Renal cortex interstitium (tissue), 15 donors: ENCODE measurements at places on chromosomes 3 and 15.

- DNase-seq, result no peak
These were observed 1042.3 kb downstream of the DIPK2A start for GRCh38 chr3:145013931-145014330.

GRCh38 chr3:148957586-148957985 lies 33.8 kb upstream of the GYG1 start:
- DNase-seq, result no peak

DNA sequence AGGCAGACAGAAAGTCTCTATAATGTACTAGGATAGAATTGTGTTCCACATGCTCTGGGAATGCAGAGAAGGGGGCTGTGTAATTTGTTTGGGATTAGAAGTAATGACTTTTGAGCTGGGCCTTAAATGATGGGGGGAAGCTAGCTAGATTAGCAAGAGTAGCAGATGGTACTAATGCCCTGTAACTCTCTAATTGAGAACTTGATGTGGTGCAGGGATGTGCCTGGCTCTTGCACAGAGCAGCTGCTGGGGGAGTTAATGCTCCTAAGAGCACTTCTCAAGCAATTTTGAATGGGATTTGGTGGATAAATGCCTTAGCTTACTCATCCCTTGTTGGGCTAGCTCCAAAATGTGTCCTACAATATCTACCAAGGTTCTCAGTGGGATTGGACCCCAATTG lies 12.4 kb upstream of the SYN2 start:
- DNase-seq, result no peak

GRCh38 chr3:156548041-156548687 lies 6.8 kb downstream of the SSR3 start:
- no peak for DNase-seq

DNA sequence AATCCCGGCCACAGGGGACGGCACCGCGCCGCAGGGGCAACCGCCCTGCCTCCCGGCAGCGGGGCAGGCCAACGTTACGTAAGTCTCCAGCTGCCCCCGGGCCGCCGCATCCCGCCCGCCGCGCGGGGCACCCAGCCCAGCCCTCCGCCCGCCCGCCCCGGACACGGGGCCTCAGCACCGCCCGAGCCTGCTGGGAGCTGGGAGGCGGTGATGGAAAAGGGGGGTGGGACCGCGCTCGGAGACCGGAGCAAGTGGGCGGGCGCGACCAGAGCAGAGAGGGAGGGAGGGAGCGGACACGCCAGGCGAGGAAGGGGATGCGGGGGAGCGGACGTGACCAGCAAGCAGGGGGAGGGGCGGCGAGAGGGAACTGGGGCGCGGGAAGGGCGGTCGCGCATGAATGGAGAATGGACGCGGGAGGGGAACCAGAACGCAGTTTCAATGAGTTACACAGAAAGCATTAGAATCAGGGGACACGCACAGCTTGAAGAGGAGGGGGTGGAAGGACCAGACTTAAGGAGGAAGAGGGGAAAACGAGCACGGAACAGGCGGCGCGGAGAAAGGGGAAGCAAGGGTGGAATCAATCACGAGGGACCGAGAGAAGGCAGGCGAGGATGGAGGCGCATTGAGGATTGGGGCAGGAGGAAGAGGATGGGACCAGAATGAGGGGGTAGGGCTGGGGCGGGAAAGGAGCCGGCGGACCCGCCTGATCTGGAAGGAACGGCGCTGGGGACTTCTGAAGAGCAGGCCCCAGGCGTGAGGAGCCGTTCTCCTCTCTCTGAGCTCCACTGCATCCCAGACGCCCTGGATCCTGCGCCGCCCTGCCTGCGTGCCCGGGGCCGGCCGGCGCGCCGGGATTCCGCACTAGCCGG lies 559 bp downstream of the PKM start:
- DNase-seq, result peak; percentile 94

- DNase-seq, result no peak
These were observed 63.2 kb downstream of the ASTE1 start for GRCh38 chr3:130963444-130963843.

GRCh38 chr3:61819861-61820260 lies 258.5 kb downstream of the PTPRG start:
- no peak for DNase-seq

DNA sequence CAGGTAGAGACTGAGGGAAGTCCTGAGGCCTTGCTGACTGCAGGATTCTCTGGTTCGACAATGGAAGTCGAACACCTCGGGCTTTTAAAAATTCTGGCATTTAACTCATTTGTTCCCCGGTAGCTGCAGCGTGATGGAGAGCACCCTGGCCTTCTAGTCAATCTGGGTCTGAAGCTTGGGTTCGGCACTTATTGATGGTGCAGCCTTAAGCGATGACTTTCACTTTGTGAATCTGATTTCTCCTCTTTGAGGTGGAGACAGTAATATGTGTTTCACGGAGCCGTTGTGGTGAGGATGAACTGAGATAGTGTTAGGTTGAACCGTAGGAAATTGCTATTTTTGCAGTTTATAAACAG lies 621 bp upstream of the PARP6 start:
- no peak for DNase-seq

DNA sequence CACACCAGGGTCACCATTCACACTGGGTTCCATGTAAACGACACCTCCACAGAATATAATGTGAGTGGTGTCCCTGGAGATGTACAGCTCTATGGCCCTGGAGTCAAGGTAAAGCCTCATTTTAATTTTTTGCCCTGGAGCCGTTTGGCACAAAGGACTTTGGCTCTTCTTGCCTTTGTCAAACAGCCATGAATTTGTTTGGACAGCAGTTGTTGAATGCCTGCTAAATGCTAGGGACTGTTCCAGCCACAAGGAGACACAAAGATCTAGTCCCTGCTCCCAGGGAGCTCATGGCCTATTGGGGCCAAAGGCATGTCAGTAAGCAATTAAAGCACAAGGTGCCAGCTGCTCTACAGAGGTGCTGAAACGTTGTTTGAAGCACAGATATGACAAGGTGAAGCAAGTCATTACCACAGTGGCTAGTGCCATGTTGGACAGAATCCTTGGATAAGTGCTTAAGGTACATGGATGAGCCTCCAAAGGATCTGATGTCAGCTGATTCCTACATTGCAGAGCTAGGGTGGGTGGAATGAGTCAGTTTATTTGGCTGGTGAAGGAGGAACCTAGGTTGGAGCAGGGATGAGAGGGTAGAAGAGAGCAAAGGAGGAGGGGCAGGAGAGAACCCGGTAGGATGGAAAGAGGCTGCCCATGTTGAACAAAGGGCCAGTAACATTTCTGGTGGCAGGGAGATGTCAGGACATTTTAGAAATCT lies 171.9 kb upstream of the CTDSPL start:
- no peak for DNase-seq

- no peak for DNase-seq
These were observed 68.6 kb upstream of the EIF1B start for GRCh38 chr3:40240921-40241320.

- DNase-seq, result no peak
These were observed 268.9 kb upstream of the LYSMD4 start for GRCh38 chr15:100002086-100002620.

GRCh38 chr3:150404023-150404422 lies 4.1 kb upstream of the TSC22D2 start:
- DNase-seq, result no peak

GRCh38 chr3:21433751-21434150 lies 317.3 kb downstream of the ZNF385D start:
- DNase-seq, result no peak

DNA sequence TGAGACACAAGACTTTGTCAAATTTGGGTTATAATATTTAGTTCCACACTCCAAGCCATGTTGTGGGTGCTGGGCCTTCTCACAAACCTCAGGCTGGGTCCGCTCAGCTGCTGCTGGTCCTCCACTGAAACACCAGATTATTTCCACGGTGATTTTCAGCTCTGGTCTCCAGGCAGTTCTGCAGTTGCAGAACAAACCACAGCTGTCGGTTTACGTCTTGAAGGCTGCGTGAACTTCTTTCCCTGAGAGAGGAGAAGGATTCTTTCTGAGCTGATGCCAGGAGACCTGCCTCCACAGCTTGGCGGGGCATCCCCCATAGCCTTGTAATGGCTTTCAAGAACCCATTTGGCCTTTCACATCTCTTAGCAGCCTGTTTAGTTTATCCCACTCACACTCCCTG lies 16.2 kb downstream of the GALNT15 start:
- no peak for DNase-seq

- DNase-seq, result no peak
These were observed 205.3 kb downstream of the CTNNB1 start for GRCh38 chr3:41404582-41404981.

- DNase-seq, result no peak
These were observed 60.0 kb upstream of the TRIM71 start for GRCh38 chr3:32757618-32758374.

DNA sequence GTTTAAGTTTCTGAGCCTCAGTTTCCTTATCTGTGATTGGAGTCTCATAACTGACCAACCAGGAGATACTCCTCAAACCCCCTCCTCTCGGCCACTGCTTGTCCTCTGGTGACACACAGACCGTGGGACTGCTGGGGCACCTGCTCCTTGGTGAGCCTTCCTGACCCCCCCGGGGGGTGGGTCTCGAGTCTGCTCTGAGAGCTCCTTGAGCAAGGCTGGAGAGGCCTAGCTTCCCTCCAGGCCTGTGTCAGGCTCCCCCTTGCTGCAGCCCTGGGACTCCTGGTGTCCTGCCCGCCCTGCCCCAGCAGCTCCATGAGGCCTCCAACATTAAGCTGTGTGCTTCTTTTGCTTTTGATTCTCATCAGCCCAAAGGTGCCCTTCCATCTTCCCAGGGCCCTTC lies 27.7 kb downstream of the SRPRB start:
- no peak for DNase-seq

- no peak for DNase-seq
These were observed 304.4 kb upstream of the GADL1 start for GRCh38 chr3:31198890-31199289.

DNA sequence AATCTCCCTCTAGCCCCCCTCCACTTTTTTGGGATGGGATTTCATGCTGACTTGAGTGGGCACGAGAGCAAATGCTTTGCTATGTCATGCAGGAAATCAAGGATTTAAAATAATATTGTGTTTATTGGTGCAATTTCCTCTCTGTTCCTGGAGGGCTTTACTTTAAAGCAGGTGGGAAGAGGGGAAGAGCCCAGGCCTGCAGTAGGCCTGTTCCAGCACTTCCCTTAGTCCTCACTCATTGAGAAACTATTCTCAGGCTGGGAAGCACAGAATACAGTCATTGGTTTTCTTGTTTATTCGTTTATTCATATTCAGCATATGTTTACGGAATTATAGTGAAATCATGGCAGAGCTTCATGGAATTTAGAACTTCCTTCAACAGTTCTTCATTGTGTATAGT lies 41.7 kb upstream of the SPSB4 start:
- no peak for DNase-seq

GRCh38 chr15:70098461-70099166 lies 897 bp upstream of the TLE3 start:
- DNase-seq, result no peak

DNA sequence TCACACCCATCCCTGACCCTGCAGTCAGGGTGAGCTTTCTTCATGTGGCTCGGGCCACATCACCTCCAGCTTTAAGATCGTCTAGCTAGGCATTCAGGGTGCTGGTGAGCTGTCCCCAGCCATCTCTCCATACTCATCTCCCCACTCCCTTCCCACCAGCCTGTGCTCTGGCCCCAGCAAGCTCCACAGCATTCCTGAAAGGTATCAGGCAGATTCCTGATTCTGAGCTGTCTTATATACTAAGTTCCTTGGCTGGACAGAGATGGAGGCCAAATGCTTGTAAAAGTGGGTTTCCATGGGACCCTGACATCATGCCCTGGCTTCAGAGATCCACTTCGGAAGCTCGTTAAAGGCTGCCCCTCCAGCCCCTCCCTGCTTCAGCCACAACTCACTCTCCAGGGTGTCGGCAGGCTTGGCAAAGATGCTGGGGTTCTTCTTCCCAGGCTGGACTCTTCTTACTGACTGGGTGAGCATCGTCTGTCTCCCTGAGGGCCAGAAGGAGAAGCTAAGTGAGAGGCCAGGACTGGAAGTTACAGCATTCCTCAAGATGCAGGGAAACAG lies 3.9 kb downstream of the CILP start:
- no peak for DNase-seq

GRCh38 chr3:61730056-61730455 lies 168.7 kb downstream of the PTPRG start:
- DNase-seq, result no peak

DNA sequence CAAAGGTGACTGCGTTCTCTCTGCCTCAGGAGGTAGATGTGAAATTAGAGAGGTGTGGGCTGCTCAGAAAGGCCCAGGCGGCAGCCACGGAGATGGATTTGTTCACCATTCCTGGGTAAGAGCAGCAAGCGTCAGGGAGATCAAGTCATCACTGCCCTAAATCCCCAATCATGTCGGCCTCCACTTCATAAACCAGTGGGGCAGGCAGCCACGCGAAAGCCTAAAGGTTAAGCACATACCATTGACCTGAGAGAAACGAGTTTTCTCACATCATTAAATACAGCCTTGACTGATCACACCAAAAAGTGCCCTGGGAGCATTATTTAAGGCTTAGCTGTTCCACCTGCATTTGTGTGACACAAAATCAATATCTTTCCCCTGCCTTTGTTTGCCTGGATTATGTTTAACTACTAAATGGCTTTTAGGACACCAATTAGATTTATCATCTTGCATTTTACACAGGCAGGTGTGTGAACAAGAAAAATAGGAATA lies 50.7 kb upstream of the FOXB1 start:
- DNase-seq, result no peak

- DNase-seq, result no peak
These were observed 10.9 kb downstream of the PXYLP1 start for GRCh38 chr3:141242377-141243092.

DNA sequence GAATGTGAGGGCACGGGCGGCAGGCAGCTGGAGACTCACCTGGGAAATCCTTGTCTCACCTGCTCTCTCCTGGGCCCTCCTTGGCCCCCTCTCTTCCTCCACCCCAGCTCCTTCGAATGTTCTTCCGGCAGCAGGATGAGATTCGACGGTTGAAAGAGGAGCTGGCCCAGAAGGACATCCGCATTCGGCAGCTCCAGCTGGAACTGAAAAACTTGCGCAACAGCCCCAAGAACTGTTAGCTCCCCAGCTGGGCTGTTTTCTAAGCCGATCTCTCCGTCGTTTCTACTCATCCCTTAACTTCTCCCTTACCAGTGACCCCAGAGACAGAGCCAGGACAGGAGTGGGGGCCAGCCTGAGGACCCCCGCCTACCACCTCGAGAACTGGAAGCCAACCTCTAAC lies 95.0 kb downstream of the ANP32A start:
- DNase-seq, result no peak

DNA sequence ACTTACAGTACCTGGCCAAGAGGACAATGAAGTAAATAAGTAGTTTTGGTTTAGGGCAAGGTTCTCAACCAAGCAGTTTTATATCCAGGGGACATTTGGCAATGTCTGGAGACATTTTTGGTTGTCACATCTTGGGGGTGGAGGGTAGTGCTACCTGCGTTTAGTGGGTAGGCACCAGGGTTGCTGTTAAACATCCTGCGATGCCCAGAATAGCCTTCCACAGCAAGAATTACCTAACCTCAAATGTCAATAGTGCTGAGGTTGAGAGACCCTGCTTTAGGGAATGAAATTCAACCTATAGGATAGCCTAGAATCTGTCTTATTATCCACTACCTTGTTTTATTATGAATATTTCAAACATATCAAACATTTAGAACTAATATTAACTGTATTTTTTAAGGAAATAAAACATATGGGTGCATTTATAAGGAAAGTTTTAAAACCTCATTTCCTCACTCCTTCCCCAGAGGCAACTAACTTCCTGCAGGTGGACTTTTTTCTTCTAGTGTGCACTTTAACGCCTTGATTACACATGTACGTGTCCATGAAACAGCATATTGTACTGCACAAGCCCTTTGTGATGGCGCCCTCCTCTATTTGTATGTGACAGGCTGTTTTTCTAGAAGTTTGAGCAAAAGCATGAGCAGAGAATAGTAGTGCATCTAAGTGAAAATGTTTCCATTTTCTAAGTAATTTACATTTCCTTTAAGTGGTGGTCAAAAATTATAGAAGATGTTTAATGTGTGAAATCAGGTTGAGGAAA lies 57.1 kb downstream of the TRAK1 start:
- no peak for DNase-seq
